ENCODE measurements at places on chromosomes 5 and 9.

DNA sequence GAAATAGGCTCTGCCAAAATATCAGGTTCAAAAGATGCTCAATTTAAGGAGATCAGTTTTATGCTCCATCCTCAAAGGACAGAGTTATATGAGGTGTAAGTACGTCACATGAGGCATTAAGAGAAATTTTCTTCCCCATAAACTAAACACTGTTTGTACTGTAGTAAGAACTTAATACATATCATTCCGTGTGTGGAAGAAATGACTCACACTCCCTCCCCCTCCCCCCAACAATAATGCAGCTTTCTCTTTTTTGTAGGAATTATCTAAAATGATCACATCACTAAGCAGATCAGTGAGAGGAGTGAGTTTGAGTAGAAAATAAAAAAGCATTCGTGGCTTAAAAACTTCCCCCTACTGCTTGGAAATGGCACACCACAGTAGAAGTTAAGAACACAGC, 2.2 kb downstream of the CDH12 start:
- H3K27ac ChIP-seq: no peak overlapping the region
- H3K4me1 ChIP-seq: no peaks in the 10 kb centered on the region
- no peak for DNase-seq
- H3K4me3 ChIP-seq: no peak overlapping the region
- no peaks in the 10 kb centered on the region for H3K27me3 ChIP-seq

GRCh38 chr5:112062181-112062580, 305.2 kb upstream of the NREP start:
- DNase-seq: no peak
- no peaks in the 10 kb centered on the region for H3K27me3 ChIP-seq
- H3K36me3 ChIP-seq: no peaks in the 10 kb centered on the region
- no peak overlapping the region for H3K27ac ChIP-seq
- no peaks in the 10 kb centered on the region for H3K4me1 ChIP-seq

DNA sequence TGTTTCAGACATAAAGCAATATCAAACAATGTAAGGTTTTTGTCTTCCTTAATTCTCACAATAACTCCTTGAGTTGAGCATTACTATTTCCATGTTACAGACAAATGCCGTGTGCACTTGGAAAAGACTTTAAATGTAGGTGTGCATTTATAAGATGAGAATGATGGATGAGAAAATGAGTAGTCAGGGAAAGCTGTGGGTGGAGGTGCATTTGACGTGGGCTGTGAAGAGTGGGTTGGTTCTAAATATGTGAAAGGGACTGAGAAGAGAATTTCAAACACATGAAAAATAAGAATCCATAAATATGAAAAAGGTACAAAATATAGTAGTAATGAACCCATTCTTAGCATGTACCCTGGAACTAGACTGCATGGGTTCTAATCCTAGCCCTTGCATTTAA, 171.6 kb upstream of the PPP2R2B start:
- no peak overlapping the region for H3K27ac ChIP-seq
- no peaks in the 10 kb centered on the region for H3K27me3 ChIP-seq
- no peaks in the 10 kb centered on the region for H3K4me1 ChIP-seq
- no peak for DNase-seq
- H3K36me3 ChIP-seq: no peaks in the 10 kb centered on the region

DNA sequence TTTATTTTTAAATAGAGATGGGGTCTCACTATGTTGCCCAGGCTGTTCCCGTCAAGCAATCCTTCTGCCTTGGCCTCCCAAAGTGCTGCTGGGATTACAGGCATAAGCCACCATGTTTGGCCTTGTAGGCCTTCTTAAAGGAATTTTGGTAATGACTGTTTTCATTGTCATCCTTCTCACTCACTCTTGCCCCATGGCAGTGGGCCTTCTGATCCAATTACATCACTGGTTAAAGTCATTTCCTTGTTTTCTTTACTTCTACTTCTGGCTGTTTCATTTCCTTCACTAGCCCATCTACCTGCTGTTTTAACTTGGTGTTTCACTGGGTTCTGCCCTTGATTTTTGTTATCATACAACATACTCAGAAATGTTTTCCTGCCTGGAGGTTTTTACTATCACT, 20.1 kb upstream of the NIM1K start:
- no peak overlapping the region for H3K27ac ChIP-seq
- H3K4me1 ChIP-seq: no peaks in the 10 kb centered on the region
- no peaks in the 10 kb centered on the region for H3K27me3 ChIP-seq

DNA sequence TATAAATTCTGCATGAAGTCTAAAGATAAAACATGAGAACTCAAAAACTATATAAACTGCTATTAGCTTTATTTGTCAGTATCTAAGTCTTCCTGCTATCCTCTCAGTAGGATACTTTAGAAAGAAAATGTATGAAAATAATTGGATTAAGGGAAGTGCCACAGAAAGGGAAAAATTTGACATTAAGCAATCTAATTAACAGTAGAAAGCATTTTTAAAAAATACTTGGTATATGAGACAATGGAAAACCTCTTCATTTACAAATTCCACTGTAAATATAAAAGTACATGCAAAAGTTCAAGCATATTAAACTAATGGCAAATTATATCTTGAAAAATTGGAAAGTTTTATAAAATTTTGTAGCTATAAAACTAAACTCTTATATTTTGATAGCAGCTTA, 518.6 kb upstream of the NUDT12 start:
- no peaks in the 10 kb centered on the region for H3K36me3 ChIP-seq
- H3K4me3 ChIP-seq: no peak overlapping the region
- no peaks in the 10 kb centered on the region for H3K27me3 ChIP-seq
- H3K27ac ChIP-seq: no peak overlapping the region
- H3K4me1 ChIP-seq: no peaks in the 10 kb centered on the region
- no peak for DNase-seq

GRCh38 chr9:36906492-36906891, 127.6 kb downstream of the PAX5 start:
- no peak overlapping the region for H3K27ac ChIP-seq
- no peaks in the 10 kb centered on the region for H3K36me3 ChIP-seq
- H3K4me3 ChIP-seq: no peak overlapping the region
- H3K27me3 ChIP-seq: no peaks in the 10 kb centered on the region
- DNase-seq: no peak
- no peaks in the 10 kb centered on the region for H3K4me1 ChIP-seq

GRCh38 chr9:100014846-100015245, 84.0 kb downstream of the ERP44 start:
- no peak overlapping the region for H3K27ac ChIP-seq
- H3K27me3 ChIP-seq: no peaks in the 10 kb centered on the region
- no peaks in the 10 kb centered on the region for H3K36me3 ChIP-seq
- H3K4me1 ChIP-seq: no peaks in the 10 kb centered on the region
- H3K4me3 ChIP-seq: no peak overlapping the region
- no peak for DNase-seq

DNA sequence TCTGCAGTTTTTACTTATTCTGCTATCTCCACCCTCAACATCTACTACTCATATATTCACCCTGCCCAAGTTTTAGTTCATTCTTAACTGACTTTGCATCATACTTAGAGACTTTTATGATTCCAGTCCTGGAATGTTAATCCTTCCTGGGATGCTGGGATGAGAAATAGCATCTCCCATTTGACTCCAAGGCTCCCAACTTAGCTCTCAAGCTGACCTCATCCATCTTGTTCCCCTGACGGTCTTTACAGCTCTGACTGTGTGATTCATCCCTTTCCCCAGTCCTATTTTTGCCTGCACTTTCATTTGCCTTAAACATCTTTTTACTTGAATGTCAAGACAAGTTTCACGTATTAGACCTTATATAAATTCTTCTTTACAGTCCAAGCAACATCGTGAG, 297.8 kb downstream of the EPB41L4A start:
- H3K27me3 ChIP-seq: no peaks in the 10 kb centered on the region
- H3K4me3 ChIP-seq: no peak overlapping the region
- no peak for DNase-seq
- peaks cover 6% of the 10 kb centered on the region for H3K4me1 ChIP-seq

DNA sequence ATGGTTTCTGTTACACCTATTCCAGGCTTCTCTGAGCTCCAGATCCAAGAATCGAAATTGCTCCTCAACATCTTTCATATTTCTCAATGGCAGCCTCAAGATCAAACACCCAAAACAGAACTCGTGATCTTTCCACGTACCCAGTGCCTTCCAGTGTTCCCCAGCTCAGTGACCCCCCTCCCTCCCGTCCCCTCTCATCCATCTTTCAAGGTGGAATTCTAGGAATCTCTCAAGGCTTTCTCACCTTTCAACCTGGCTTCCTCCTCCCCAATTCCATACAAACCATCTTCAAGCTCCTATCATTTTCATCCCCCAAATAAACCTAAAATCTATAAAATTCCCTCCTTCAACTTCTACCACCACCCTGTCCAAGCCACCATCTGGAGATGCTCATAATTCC, 615.3 kb downstream of the BNC2 start:
- H3K36me3 ChIP-seq: no peaks in the 10 kb centered on the region
- no peaks in the 10 kb centered on the region for H3K27me3 ChIP-seq
- no peak overlapping the region for H3K27ac ChIP-seq
- DNase-seq: no peak

DNA sequence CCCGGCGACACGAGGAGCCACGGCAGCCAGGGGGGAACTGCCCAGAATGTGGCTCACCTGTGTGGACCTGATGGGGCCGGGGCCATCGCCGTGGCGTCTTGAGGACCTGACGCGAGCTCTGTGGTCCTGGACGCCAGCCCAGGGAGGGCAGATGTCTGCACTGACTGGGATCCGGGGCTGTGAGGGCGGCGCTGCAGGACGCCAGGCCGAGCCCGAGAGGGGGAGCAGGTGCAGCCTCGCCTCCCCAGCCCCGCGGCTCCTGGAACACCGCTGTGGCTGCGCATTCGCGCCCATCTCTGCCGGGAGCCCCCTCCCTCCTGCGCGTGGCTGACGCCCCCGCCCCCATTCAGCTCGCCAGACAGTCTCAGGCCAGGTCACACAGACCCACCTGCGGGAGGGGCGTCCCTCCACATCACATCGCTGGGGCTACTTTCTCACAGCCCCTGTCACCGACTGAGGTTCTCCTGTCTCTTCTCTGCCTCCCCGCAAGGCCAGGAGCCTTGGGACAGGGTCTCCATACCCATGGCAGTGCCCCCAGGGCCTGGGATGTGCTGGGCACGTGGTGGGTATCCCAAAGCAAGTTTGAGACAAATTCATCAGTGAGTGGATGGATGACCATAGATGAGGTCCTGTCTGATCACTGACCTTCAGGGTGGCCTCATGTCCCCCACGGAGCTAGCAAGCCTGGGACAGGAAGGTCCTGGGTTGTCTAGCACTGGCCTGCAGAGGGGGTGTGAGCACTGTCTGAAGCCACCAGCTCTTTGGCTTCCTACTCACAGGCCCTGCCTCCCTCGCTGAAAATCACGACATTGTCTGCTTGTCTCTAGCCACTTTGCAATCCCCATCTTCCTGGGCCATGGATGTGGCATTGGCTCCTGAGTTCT, 47.3 kb downstream of the RASGEF1C start:
- DNase-seq: no peak
- H3K27me3 ChIP-seq: peaks cover 54% of the 10 kb centered on the region
- no peak overlapping the region for H3K27ac ChIP-seq
- H3K4me1 ChIP-seq: no peaks in the 10 kb centered on the region

DNA sequence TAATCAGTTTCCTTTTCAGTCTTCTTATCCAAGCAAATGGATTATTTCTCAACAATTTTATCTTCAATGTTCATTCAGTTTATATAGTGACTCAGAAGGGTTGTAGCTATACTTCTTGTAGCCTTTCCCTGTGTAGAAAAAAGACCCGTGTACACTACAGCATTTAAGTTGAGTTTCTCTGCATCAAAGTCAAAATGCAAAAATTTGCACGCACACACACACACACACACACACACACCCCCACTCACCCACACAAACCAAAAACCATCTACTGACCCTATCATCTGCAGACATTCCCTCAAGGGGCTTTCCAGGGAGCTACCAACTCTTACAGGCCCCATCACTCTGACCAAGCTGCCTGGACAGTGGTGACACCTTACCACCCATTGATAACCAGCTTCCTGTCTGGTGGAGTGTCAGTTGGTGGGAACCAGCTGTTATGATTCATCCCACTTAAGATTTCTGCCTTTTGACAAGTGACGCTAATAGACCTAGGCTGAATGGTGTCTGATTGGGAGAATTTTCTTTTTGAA, 12.2 kb upstream of the ELL2 start:
- DNase-seq: no peak
- no peak overlapping the region for H3K27ac ChIP-seq
- H3K4me3 ChIP-seq: no peak overlapping the region
- no peaks in the 10 kb centered on the region for H3K27me3 ChIP-seq
- no peaks in the 10 kb centered on the region for H3K36me3 ChIP-seq

DNA sequence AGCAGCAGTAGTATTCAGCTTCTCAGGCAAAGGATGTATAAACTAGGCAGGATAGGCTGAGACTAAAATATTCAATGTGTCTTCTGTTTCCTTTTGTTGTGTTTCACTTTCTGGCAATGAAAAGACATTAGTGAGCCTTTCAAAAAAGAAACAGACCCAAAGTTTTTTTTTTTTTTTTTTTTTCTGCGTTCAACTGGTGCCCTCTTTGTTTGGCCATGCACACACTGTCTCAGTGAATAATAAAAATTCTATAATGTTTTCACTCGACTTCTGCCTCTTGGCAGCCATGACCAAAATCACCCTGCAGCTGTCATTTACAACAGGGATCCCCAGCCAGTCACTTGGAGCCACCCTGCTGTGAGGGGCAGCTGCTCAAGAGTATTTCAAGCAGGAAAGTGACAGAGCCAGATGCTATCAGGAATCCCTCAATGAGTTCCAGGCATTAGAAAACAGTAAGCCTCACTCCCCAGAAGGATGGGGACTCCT, 44.0 kb upstream of the MAN2A1 start:
- DNase-seq: peak; percentile 61
- no peaks in the 10 kb centered on the region for H3K36me3 ChIP-seq
- H3K4me1 ChIP-seq: peaks cover 27% of the 10 kb centered on the region
- peak overlapping the region; percentile 13 for H3K4me3 ChIP-seq
- H3K27ac ChIP-seq: peak overlapping the region; percentile 47

DNA sequence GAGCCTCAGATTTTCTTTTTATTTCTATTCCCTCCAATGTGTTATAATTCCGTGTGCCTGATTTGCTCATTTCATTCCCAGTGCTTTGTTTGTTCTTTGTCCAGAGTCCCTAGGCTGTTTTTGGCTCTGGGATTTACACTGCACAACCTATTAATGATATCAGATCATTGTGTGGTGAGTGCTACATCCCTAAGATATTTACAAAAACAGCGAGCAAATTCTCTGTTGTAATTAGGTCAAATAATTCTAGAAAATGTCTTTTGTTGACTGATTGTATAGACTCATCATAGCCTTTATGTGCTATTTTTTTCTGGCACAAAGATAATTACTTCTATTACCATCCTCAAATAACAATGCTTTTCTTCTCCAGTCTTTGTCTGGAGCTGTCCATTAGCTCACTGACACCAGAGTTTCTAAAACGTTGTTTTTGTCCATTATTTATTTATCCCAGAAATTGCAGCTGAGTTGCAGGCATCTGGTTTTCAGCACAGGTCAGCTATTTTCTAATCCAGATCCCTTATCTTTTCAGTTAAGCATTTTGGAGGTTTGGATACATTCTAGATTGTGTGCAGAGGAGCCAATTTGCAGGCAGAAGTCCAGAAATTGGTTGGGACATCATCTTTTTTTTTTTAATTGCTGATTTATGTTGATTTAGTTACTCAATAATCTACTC, 379.9 kb upstream of the DMAC1 start:
- no peaks in the 10 kb centered on the region for H3K36me3 ChIP-seq
- H3K27me3 ChIP-seq: no peaks in the 10 kb centered on the region
- no peak overlapping the region for H3K4me3 ChIP-seq
- H3K4me1 ChIP-seq: no peaks in the 10 kb centered on the region
- H3K27ac ChIP-seq: no peak overlapping the region
- DNase-seq: no peak

- no peak overlapping the region for H3K27ac ChIP-seq
- DNase-seq: peak; percentile 68
- H3K4me1 ChIP-seq: no peaks in the 10 kb centered on the region
- H3K36me3 ChIP-seq: no peaks in the 10 kb centered on the region
- H3K27me3 ChIP-seq: no peaks in the 10 kb centered on the region
- H3K4me3 ChIP-seq: no peak overlapping the region
These were observed 50.6 kb downstream of the DEPDC1B start for GRCh38 chr5:60649288-60649917.
